Eye (tissue), 1 donor: ENCODE measurements at places on chromosomes 16 and 17.

DNA sequence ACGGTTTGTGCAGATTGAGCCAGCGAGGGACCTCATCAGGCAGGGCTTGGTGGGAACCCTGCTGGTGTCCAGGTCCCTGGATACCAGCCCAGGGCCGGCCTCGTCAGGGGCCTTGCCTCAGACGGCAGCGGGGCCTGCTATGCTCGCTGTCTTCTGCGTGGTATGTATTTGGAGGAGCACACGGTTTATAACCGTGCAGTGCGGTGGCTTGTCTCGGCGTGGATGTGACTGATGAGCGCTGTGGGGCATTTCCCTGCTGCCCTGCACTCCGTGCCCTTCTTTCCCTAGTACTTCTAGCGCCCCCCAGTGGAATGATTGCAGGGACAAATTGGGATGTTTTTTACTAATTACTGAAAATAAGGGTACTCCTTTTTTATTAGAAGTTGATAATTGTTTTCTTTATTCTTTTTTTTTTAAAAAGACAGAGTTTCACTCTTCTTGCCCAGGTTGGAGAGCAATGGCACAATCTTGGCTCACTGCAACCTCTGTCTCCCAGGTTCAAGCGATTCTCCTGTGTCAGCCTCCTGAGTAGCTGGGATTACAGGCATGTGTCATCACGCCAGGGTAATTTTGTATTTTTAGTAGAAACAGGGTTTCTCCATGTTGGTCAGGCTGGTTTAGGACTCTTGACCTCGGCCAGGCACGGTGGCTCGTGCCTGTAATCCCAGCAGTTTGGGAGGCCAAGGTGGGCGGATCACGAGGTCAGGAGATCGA lies 15.3 kb downstream of the TBCD start:
- peak; percentile 66 for DNase-seq

- DNase-seq: peak; percentile 10
Measured at GRCh38 chr17:30920683-30921543, 832 bp upstream of the ADAP2 start.

DNA sequence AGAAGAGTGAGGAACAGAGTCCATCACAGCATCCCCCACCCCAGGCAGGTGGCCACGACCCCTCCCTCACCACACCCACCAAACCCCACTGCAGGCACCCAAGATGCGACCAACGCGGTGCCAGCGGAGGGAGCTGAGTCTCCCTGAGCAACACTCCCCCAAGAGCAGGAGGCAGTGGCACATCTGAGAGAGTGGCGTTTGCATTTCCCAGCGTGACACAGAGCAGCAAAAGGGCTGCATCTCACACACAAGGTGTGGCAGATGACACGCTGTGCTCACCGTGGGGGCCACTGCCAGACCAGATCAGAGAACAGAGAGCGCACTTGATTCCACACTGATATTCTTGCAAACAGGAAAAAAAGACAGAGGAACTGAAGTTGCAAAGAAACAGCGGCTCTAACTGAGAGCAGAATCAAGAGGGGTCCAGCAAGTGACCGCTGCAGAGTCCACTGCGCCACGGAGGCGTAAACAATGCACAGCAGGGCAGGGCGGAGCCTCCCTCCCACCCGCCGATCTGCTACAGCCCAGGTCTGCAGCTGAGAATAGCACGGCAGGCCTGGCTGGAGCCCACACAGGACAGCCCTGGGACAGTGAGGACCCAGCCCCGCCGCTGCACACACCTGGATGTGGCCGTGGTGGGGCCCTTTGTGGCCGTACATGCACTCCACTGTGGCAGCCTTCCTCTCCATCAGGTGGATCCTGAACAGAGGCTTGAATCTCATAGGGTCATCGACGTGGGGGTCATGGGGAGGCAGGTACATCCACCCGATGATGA lies 26.0 kb upstream of the C16orf95 start:
- DNase-seq: peak; percentile 54

- no peak for DNase-seq
Measured at GRCh38 chr17:82064433-82065192, 991 bp downstream of the DUS1L start.

DNA sequence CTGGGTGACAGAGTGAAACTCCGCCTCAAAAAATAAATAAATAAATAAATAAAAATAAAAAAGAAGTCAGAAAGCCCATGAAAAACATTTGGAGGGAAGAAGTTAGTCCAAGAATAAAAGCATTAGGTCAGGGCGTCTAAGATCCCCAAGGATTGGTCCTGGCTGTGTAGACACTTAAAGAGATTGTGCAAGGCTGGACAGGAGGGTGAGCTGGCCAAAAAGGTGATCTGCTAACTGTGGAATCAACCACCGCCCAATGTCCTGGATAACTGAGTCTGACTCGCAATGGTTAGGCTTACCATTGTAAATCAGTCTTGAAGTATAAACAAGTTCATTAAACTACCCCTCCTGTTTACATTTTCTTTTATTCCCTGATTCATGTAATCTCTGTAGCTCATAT lies 8.8 kb upstream of the ABCA8 start:
- DNase-seq: no peak

DNA sequence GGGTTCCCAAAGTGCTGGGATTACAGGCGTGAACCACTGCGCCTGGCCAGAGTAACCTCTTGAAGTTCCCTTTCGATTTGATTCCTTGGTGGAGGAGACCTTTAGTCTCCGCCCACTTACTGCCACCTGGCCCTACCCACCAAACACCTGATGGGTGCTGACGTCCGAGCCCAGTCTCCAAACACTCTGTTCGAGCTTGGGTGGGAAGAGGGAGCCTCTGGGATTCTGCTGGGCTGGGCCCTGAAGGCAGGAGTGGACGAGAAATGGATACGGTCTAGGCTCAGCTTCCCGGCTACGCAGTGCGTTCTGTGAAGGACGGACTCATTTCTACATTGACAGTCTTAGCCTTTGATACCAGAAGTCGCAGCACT lies 870 bp upstream of the ITGA3 start:
- no peak for DNase-seq

GRCh38 chr17:38325221-38325851 lies 18.4 kb downstream of the GPR179 start:
- peak; percentile 63 for DNase-seq

GRCh38 chr16:80924372-80924978 lies 82.2 kb downstream of the CMC2 start:
- DNase-seq: peak; percentile 71

DNA sequence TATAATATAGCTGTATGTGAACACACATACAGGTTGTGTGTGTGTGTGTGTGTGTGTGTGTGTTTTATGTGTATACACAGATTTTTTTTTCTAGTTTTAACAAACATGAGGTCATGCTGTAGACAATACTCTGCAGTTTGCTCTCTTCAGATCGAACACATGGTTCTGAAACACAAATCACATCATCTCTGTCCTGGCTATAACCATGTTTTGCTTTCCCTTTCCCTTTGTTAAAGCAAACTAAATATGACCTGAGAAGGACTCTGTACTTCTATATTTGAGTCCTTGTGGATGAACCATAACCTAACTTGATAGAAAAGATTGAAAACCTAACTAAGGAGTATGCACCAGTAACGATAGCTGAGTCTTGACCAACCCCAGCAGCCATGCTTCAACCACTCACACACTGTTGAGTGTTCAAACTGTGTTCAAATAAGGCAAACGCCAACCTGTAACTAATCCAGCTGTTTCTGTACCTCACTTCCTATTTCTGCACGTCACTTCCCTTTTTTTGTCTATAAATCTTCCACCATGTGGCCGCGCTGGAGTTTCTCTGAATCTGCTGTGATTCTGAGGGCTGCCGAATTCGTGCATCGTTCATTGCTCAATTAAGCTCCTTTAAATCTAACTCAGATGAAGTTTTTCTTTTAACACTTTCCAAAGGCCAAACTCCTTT lies 303.8 kb downstream of the HS3ST3B1 start:
- DNase-seq: no peak

DNA sequence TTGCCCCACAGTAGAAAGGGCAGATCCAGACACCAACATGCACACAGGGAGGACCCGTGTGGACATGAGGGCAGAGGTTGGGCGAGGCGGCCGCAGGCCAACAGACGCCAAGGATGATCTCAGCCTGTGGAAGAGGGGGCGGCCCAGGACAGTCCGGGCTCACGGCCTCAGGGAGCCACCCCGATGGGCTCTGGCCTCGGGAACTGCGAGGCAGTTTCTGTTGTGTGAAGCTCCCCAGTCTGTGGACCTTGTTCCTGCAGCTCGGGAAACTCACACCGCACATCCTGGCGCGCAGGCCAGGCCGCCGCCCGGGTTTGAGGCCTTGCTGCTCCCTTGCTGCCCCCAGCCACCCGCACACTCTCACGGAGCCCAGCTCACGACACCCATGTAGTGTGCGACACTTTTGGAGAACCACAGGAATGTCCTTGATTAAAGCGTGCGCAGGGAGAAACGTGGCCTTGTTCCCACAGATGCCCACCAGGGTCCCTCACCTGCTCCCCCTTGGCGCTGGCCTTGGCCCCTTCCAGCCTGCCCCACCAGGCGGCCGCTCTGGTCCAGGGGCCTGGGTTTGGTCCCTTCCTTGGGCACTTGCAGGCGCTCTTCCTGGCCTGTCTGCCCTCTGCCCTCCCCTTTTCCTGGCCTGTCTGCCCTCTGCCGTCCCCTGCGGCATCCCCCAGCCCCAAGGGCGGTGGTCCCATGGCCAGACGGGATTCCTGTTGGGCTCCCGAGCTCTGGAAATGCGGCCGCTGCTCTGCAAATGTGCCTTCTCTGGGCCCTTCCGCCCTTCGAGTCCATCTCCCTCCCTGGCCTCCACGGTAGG lies 9.3 kb upstream of the SLC38A10 start:
- no peak for DNase-seq

- peak; percentile 86 for DNase-seq
Measured at GRCh38 chr17:7835814-7836595, 2.0 kb downstream of the KDM6B start.

- no peak for DNase-seq
Measured at GRCh38 chr16:10169904-10170410, 12.3 kb downstream of the GRIN2A start.

DNA sequence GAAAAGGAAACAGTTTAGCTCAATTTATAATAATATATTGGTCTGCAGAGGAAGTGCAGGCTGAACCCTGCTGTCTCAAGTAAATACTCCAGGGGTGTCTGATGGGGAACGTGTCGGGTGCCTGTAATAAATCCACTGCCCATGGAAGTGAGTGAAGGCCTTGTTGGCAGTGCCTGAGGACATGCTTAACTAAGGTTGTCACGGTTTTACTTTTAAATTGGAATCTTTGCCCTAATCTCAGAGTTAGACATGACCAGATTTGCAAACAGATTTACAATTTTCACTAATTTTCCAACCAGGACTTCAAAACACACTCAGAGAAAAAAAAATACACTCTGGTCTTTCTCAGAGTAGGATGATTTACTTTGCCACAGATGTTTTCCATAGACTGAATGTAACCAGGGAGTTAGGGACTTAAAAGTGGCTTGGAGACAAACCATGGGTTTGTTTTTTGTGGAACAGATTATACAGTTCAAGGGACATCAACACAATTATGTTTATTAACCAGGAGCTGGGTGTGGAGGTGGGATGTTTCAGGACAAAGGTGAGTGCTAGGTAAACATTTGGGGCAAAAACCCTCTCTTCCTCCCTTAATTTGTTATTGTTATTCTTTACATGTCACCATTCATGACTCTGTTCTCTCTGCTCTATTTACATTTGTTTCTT lies 144.5 kb downstream of the FTO start:
- DNase-seq: no peak

DNA sequence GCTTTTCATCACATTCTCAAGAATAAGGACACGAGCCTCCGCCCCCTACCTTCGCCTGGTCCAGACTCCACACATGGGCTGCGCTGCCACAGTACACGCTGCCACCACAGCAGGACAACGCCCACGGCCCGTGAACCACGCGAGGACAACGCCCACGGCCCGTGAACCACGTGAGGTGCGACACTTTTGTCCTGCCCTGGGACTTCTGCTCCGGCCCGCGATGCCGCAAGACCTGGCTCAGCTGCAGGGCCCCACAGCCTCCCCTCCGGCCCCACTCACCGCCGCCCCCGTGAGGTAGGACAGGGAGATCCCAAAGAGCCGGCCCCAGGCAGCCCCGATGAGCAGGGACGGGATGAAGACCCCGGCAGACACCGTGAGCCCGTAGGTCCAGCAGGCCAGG lies 5.9 kb upstream of the CCDC154 start:
- no peak for DNase-seq
